ENCODE measurements at places on chromosomes 11 and 22.
A peak's percentile ranks its signal among the peaks of the same experiment; 100 is the strongest.

DNA sequence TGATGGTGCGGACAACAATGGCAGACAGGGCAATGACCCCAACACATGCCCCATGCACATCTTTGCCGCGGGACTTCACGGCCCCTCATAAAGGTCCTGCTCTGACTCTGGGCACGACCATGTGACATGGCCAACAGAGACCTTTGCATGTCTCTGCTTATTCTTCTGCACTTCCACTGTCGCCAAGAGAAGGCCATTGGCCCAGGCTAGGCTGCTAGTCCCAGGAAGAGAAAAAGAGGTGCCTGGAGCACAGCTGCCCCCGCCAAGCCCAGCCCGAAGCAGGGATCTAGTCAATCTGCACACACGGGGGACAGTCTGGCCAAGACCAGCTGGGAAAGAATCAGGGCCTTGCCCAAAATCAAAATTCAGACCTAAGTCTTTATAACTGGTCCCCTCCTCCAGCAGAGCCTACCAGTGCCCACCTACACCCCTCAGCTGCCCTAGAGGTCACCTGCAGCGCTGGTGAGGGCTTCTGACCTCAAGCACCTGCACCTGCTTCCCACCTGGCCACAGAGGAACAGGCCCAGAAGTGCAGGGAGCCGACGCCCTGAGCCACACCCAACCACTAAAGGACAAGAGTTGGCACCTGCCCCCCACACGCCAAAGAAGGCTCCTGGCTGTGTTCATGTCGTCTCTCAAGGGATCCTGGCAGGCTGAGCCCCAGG lies 8.1 kb downstream of the SULT4A1 start:
- peak; percentile 44 for DNase-seq

- DNase-seq, result peak; percentile 89
Measured at GRCh38 chr11:104705490-104706190, 192.6 kb downstream of the CASP12 start.

DNA sequence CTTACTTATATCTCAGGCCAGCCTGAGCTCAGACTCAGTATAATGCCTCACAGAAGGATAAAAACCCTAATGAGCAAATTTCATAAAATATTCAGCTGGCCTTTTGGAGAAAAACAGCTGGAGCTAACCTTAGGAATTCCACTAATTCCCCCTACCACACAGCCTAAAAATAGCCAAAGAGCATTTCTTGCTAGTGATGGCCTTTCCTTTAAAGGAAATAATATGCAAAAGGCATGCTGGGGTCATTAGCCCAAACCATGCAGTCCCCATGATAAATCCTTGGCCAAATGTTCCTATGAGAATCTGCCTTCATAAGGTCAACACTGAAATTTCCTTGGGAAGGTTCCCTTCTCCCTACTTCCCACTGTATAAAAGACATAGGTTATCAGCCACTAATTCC lies 38.2 kb downstream of the SYTL2 start:
- no peak for DNase-seq

DNA sequence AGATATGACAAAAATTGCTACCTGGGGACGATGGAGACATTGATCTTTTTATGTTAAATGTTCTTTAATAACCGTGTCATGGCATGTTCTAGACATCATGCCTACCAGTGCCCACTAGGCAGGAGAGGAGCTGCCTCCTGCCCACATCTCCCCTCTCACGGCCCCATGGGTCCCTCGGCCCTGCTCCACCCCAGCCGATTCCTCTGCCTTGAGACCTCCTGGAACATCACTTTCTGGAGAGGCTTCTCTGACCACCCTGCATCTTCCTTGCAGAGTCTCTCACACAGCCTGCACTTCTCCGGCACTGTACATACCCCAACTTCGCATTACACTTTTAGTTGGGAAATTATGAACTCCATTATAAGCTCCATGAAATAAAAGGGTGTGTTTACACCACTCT lies 16.8 kb downstream of the EFCAB6 start:
- no peak for DNase-seq

DNA sequence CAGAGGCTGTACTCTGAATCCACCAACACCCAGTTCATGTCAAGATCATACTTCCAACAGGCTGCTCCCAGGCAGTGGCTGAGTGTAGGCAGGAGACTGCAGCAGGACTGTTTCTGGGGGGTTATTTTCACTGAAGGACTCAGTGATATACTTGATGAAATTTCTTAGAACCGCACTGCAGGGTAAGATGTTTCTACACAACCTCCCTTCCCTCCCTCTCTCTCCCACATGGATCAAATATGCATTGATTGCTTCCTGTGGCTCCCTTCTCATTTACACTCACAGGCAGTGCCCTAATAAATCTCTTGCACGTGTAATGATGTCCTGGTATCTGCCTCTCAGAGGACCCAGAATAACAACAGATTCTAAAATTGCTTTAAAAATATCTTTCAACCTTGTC lies 251.3 kb upstream of the CCDC179 start:
- DNase-seq, result no peak

GRCh38 chr11:128767591-128768001 lies 73.7 kb downstream of the FLI1 start:
- DNase-seq, result no peak

GRCh38 chr22:27124351-27124966 lies 467.1 kb downstream of the MIAT start:
- DNase-seq, result no peak

- DNase-seq, result no peak
Measured at GRCh38 chr11:29024386-29024785, 916.2 kb downstream of the METTL15 start.

DNA sequence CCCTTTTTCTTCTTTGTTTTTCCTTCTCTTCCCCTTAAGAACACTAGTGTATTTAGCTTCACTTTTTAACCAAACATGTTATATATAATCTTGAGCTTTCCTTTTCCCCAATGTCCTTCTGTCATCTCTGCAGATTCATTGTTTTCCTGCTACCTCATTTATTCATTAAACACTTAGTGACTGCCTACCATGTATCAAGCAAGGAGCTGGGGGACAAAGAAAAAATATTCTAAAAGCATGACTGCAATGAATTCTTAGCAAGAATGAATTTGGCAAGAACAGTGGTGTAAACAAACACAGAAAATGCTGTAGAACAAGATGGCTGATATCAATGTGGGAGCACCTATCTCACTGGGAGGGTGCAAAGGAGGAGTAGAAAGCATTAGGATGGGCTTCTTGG lies 247.0 kb upstream of the CCDC90B start:
- no peak for DNase-seq

- DNase-seq, result peak; percentile 69
Measured at GRCh38 chr11:18617688-18618341, 16.3 kb downstream of the SPTY2D1 start.

GRCh38 chr11:2105511-2105910 lies 33.7 kb downstream of the IGF2 start:
- DNase-seq, result no peak

- DNase-seq, result no peak
Measured at GRCh38 chr22:35344956-35345690, 35.8 kb upstream of the HMOX1 start.

DNA sequence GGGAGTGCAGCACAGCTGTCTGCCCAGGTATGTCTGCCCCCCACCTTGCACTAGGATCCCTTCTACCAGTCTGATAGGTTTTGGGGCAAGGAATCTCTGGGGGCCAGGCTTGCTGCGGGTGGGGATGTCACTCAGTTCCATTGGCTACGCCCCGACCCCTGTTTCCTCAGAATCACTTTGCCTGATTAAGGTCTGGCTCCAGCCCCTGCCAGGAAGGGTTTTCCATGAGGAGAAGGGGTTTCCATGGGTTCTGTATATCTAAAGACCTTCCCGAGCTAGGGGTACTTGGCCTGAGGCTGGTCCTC lies 14.0 kb downstream of the OTOG start:
- peak; percentile 39 for DNase-seq

- DNase-seq, result no peak
Measured at GRCh38 chr22:36021606-36022153, 6.9 kb downstream of the RBFOX2 start.

- DNase-seq, result no peak
Measured at GRCh38 chr22:32324505-32325415, 32.9 kb upstream of the RFPL3 start.

DNA sequence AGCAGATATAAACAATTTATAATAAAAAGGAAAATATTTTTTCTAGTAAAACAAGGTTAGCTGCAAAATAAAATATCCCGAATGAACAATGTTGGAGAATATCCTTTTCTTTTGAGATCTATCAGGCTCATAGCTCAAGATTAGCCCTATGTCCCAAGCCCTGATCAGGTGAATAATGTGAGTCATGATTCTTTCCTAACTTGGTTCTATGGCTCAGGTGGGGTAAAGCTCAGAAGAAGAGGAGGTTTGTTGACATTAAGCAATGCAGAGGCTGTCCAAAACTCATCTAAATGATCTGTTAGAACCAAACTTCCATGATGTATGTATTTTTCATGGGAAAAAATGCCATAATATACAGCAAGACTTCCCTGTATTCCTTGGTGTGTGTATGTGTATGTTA lies 86.1 kb downstream of the TRIM44 start:
- no peak for DNase-seq

GRCh38 chr11:123700772-123701171 lies 40.7 kb downstream of the ZNF202 start:
- no peak for DNase-seq

DNA sequence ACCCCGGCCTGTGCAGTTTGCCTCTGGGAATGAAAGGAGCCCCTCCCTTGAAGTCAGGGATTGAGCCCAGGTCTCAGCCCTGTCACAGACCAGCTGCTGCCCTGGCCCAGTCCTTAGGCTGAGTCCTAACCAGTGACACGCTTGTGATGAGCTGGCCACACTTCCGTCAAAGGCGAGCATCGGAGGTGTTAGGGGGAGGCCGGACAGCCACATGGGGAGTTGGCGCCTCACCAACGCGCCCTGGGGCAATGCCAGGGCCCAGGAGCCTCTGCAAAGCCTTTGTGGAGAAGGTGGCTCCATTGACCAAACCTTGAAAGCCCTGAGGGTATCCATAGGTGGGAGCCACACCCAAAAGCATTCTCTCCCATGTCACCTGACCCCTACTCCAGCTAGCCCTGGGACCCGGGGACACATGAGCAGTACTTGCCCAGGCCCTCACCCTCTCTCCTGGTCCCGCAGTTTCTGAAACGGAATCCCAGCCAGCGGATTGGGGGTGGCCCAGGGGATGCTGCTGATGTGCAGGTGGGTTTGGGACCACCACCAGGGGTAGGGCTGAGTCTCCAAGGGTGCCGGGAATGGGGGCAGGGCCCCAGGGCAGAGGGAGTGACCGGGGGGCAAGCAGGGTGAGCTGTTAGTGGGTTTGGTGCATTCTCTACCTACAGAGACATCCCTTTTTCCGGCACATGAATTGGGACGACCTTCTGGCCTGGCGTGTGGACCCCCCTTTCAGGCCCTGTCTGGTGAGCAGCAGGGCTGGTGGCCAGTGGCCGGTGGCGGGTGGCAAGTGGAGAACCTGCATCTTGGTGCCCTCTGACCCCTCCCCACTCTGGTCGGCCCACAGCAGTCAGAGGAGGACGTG lies 3.7 kb downstream of the PTPRCAP start:
- DNase-seq, result peak; percentile 85

DNA sequence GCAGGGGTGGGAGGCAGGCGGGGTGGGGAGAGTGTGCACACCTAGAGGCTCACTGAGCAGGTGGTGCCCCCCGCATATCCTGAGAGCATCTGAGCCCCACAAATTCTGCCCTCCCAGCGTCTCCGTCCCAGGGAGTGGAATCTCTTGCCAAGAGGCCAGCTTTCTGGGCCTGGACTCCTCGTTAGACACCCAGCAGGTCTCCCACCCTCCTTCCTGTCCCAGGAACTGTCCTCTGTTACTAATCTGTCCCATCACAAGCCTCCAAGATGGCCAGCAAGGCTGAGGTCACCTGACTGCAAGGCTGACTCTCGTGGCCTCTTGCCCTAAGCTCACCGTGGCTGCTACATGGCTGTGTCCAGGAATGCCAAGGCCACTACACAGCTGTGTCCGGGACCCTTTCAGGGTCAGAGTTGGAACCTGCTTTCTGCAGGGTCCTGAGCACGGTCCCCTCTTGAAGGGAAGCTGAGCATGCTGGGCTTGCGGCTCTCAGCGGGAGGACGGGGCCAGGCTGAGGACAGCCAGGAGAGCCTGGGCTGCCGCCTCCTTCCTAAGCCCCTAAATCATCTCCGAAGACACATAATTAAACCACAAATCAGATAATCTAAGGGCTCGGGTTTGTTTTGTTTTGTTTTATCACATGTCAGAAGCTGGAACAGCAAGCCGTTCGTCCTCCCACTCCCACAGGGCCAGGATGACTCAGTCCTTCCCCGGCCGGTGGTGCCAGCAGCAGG lies 1327.3 kb downstream of the TBC1D22A start:
- DNase-seq, result no peak

- DNase-seq, result no peak
Measured at GRCh38 chr11:12765428-12765827, 91.2 kb downstream of the TEAD1 start.

GRCh38 chr11:66509131-66509561 lies 1.3 kb upstream of the BBS1 start:
- DNase-seq, result no peak

DNA sequence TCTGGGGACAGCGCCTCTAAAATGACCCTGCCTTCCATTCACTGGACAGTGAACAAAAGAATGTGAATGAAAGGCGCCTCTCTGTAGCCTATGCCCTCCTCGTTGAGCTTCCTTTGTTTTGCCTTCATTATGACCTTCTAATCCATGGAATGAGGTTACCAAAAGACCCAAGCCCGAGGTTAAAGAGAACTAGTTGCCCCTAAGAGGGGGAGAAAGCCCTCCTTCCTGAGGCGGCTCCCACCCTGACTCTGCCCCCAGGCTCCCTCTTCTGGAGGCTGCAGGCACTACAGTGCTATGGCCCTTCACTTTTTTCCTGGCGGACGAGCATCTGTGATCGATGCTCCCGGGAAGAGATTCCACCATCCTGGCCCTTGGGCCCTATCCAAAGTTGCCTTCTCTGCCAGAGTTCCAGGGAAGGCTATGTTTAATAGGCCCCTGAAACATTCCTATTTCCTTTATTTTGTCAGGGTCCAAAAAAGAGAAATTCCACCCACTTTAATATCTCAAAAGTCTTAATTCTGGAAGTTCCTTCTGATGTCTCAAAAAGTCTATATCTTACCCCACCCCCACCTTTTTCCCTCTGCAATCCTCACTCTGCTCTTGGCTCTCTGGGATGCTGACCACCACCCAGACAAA lies 147.3 kb downstream of the FEZ1 start:
- no peak for DNase-seq

GRCh38 chr11:86941871-86942599 lies 13.2 kb downstream of the FZD4 start:
- DNase-seq, result no peak

DNA sequence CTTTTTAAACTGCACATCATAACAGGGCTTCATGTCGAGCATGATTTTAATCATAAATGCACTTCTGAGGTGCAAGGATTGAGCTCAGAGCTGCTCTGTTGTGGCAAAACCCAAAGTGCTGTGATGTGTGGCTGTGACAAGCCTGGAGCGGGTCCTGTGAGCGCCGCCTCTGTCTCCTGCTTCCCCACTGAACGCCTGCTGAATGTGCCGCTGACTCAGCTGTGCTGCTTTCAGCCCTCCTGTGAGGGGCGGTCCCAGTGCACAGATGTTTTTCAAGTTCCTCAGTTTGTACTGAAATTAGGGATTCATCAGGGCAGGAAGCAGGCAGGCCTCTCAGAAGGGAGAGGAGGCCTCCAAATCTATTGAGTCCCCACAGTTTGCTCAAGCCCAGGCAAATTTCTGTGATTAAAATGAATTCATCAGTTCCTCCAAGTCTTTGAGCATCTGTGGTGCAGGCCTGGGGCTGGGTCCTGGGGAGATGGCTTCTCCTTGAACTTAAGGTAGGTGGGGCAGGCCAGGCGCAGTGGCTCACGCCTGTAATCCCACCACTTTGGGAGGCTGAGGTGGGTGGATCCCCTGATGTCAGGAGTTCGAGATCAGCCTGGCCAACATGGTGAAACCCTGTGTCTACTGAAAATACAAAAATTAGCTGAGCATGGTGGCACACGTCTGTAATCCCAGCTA lies 3.0 kb upstream of the GTSE1 start:
- no peak for DNase-seq
